ENCODE measurements at places on chromosomes 2 and 18.

GRCh38 chr2:36027616-36028015 is 328.0 kb upstream of the CRIM1 start:
- no peak for DNase-seq

DNA sequence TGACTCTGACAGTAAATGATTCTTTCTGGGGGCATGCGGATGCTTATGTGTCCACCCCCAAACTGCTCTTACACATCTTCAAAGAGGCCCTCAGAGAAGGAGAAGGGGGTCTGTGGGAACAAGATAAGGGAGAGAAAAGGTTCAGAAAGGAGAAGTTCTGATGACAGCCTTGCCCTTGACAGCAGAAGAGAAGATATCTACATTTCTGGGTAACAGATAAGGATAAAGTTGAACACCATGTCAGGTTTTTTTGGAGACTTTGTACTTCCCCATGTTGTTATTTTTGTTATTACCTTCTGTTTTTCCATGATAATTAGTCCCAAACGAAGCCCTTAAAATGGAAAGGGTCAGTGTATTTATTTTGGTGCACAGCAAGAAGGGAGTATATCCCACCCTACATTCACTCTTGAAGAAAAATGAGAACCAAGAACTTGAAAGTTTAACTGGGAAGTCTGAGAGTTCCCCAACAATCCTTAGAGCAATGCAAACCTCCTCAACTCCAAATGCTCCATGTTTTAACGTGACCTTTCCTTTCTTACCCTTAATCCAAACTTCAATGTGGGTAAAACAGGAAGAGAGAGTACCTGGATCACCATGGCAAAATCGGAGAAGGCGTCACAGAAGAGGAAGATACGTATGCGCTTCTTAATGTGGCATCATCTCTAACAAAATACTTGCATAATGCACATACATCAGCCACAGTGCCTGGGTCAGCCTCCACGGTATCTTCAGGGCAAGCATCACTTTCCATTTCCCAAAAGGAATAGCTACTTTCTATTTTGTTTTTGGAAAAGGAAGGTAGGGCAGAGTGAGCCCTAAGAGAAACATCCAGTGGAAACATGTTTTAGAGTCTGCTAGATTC is 264.6 kb upstream of the STON1 start:
- no peak for DNase-seq

DNA sequence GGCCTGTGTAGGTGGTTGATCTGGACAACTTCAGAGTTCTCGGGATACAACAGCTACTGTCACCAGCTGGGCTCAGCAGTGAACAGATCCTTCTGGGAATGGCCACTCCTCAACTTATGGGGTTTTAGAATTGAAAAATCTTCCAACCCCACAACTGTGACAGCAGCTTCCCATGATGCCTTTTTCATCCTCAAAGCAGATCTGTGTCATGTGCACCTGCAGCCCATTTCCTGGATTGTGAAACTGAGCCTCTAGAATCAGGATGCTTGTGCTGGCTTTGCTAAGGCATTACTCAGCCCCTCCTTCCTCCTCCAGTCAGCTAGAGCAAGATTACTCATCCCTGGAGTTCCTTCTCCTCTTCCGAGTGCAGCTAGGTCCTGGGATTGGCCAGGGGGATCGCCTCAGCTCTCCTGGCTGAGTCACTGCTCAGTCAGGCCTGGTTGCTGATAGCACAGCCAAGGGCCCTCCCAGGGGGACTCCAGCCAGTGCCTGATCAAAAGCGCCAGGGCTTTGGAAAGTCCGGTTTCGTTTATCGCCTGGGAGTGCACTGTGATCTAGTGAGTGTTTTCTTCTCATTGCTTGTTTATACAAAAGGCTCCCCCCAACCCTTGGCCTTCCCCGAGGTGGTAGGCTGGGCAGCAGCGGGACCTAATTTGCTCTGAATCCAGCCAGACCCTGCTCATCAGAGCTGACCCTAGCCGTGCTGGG is 2.4 kb upstream of the LPIN1 start:
- peak; percentile 69 for DNase-seq

GRCh38 chr2:96772903-96773671 is 12.4 kb downstream of the CNNM4 start:
- DNase-seq: no peak

DNA sequence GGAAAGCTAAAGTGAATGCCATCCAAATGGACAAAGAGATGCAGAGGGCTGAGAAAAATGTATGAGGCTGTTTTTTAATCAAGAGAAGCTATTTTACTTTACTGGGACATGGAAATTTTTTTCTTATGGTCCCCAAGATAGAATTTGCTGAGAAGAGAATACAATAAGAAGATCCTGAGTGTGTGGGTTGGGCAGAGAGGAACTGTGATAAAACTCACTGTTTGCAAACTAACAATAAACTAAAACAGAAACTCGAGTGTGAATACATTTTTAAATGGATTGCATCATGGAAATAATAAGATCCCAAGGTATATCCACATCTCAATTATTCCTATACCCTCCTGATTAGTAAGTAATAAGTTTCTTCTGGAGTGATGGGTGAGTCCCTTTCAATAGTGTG is 4.4 kb downstream of the NEB start:
- DNase-seq: no peak

GRCh38 chr2:148479398-148479797 is 165.2 kb upstream of the EPC2 start:
- no peak for DNase-seq

GRCh38 chr2:120678926-120679325 is 56.7 kb upstream of the GLI2 start:
- no peak for DNase-seq

GRCh38 chr18:34660572-34660971 is 49.5 kb upstream of the DTNA start:
- no peak for DNase-seq

GRCh38 chr2:98436734-98437133 is 7.9 kb upstream of the INPP4A start:
- no peak for DNase-seq

DNA sequence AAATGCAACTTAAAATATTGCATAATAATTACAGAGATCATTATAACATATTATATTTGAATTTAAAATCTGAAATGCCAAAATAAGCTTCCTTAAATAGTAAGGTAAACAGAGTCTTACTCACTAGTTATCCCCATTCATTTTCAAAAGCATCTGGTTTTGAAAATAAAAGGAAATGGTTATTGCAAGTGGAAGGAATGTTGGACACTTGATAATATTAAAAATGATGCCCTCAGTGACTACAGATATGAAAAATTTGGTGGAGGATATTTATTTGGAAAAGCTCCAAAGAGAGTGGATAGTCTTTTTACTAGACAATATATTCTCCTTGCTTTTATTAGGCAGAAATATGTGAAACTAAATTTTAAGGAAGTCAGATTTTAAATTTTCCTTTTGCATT is 39.7 kb downstream of the CDH19 start:
- no peak for DNase-seq

DNA sequence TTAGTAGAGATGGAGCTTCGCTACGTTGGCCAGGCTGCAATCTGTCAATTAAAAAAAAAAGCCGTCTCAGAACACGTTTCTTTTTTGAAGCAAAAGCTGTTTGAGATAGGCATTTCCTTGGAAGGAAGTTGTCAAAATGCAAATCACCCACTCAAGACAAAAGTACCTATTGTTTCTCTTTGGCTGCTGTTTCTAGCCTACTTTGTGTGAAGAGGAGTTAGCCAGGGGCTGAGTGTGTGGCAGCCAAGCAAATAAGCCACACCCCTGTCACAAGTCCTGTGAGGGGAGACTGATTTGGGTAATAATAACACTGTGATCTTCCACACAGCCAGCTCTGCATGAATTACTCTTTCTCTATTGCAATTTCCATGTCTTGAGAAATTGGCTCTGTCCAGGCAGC is 47.4 kb upstream of the CDCA7 start:
- DNase-seq: no peak

DNA sequence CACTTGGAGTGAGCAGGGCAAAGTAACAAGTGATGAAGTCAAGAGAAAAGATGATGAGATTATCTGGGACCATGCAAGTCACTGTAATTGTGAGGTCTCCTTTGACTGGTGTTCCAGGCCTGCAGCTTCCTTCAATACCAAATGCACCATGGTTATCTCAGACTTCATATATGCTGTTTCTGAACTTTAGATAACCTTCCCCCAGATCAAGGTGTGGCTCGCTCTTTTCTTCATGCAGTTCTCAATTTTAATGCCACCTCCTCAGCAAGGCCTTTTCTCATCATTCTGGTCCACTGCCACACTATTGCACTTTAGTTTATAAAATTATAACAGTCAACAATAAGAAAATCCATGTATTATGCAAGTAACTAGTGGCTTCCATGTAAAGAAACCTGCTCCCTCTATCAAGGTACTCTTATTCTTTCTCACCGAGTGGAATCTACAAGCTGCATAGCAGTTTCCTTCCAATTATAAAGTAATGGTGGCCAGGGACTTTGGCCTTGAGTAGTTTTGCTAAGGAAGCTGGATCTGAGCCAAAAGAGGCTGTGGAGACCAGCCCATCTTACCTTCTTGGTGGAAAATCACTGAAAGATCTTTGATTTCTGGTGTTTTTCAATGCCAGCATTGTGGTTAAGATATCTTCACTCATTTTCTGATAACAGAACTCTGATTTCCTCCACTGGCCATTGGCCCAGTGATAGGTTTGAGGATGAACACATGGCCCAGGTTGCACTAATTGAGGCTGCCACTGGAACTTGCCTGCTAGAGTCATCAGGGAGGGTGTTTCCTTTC is 113.6 kb downstream of the KCNE4 start:
- no peak for DNase-seq

GRCh38 chr2:80059447-80059846 is 245.1 kb downstream of the LRRTM1 start:
- DNase-seq: no peak

DNA sequence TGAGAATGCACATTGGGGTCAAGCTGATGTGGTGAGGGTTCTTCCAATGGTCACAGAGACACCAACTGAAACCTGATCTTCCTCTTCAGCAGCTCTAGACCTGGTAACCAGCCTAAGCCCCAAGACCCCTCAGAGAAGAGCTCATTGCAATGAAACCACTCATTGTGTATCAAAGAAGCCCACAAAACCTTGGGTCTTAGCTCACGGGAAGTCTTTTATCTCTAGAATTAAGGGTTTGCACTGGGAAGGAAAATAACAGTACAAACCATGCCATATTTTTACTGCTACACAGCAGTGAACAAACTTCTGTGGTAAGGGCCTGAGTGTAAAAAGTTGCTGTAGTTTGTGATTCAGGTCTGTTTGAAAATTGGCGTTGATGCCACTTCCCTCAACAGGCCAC is 8.6 kb upstream of the UBXN4 start:
- DNase-seq: no peak

DNA sequence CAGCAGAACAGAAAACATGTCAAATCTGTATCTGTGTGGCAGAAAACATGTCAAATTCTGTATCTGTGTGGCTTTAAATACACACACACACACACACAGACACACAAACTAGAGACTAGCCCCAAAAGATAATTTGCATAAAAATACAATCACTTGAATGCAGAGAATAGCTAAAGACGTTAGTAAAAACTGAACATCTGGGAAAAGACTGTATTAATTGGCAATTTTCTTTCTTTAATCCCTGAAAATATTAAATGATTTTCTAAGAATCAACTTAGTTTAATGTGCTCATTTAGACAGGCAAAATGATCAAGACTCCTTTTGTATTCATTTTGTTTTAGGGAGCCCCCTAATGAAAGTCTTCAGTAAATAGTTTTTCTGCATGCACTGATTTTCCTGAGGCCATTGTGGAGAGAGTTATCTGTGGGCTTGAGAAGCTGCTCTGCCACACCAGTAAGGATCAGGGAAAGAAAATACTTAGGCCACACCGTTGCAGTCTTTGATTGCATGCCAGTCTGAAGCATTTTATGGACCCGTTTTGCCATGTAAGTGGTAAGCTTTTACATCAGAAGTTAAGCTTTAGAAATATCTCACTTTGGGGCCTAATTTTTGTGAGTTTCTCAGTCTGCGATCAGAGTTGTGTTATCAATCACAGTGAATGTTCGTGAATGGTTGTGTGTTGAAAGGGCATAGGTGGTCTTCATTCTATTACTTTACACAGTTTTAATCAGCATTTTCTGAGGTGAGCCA is 2.2 kb downstream of the SPATS2L start:
- DNase-seq: no peak

GRCh38 chr2:236168110-236169080 is at the start of gene GBX2:
Gene GBX2, minus strand, starts transcription at chr2:236168386. Its CDS starts 415 bp downstream, at chr2:236167971.
- DNase-seq: peak; percentile 61

DNA sequence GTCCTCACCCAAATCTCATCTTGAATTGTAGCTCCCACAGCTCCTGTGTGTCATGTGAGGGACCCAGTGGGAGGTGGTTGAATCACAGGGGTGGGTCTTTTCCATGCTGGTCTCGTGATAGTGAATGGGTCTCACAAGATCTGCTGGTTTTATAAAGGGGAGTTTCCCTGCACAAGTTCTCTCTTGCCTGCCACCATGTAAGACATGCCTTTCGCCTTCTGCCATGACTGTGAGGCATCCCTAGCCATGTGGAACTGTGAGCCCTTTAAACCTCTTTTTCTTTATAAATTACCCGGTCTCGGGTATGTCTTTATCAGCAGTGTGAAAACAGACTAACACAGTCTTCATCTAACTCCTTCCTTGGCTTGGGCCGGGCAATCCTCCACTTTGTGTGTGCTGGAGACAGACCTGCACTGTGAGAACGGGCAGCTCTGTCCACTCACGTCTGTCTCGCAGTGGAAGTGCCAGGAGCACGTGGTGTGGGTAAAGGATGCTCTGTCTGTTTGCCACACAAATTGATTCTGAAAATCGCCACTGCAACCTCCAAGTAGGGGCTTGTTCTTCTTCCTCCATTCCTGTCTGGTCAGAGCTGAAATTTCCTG is 47.6 kb upstream of the OTOS start:
- DNase-seq: no peak

DNA sequence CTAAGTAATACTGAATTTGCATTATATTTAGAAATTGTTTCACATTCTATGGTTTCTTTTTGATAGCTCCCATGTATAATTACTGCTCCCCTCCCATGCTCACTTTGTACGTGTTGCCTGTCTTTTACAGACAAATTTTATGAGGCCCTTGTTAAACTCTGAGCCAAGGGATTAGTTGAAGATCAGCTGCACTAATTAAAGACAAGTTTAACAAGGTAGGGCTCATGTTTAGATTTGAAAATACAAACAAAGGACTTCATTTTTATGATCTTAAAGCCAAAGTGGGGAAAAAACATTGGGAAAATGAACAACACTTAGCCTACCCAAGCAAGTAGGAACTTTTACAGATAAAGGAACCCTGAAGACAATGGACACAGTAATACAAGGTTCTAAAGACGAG is 46.2 kb downstream of the ARHGAP28 start:
- DNase-seq: no peak

DNA sequence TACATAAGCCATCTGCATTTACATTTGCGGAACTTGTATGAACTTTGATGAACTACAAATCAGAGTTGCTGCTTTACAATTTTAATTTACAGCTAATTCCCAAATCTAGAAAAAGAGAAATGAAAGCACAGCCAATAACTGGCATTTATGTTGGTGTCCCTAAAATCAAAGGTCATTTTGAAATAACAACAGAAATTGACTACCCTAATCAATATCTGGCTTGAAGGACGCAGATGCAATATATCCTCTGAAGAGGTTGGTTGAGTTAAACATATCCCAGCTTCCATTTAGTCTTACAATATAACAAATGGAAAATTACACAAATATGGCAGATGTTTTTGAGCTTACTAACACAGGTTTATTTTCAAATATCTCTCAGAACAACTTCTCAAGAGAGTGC is 177.5 kb downstream of the KCNJ3 start:
- no peak for DNase-seq

Measured in neural crest cell (in vitro differentiated cells).